ENCODE measurements at places on chromosomes 1 and 21.
A peak's percentile ranks its signal among the peaks of the same experiment; 100 is the strongest.

- DNase-seq: no peak
Measured at GRCh38 chr1:207904391-207904790, 6.5 kb downstream of the CD34 start.

DNA sequence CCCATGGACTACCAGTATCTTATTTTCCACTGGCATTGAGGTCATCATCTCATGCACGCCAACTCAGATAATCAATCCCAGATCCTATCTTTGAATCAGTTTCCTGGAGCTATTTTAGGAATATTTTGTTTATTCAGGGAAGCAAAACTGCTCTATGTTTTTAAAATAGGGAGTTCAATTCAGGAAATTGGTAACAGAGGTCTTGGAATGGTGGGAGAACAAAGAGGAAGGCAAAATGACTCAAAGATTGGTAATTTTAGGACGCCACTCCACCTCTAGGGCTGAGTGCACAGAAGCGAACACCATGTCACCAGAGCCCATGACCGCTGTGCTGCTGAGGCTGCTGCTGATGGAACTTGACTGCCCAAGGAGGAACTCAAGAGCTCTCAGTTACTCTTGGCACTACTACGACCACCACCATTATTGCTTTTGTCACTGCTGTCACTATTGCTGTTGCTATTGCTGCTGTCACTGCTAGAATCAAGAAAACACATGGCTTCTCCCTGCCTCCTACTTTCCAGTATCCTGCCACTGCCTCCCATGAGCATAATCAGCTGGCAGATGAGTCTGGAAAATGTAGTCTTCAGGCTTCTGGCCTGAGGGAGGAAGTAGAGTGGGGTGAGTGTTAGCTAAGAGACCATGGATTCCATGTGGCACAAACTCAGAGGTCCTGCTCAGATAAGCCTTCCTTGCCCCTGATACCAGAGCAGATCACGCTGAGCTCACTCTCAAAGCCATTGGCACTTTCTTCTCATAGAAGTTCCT lies 71.6 kb upstream of the CNIH3 start:
- DNase-seq: no peak

DNA sequence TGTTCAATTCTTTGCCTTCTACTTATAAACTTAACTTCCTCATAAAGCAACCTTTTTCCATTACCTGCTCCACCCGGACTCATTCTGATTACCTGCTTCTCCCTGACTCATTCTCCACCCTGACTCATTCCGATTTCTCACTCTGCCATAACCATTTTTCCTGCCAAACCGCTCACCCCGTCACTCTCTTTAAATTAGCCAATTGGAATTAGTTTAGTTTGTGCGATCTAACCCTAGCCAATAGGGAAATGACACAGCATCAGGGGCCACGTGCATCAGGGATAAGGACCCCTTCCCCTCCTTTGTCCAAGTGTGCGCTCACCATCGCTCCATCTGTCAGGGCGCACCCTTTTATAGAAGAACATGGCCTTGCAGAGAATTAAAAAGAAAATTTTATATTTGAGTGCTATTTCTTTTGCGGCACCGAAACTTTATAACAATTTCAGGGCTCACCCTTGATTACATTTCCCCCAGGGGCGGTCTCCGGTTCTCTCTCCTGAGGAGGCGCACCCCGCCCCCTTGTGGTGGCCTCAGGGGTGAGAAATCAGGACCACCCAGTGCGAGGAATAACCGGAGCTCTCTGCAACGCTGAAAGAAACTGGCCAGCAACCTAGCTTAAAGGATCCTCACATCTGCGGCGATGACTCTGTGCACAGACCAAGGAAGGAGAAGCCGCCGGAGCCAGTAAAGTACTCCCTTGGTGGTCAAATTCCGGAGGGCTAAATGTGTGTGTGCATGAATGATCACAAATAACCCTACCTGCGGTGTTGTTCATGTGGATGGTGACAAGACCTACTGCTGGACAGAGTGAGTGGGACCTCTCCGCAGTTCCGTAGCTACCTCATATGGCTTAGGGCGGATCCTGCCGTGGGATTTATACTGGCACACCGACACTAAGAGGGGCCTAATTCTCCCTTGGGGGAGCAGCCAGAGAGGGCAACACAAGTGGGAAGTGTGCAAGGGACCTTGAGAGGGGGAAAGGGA lies 30.3 kb upstream of the CBR3 start:
- DNase-seq: peak; percentile 30

- no peak for DNase-seq
Measured at GRCh38 chr21:41916888-41917433, 36.9 kb downstream of the C2CD2 start.

- no peak for DNase-seq
Measured at GRCh38 chr1:35364741-35365140, 96.2 kb downstream of the ZMYM4 start.

DNA sequence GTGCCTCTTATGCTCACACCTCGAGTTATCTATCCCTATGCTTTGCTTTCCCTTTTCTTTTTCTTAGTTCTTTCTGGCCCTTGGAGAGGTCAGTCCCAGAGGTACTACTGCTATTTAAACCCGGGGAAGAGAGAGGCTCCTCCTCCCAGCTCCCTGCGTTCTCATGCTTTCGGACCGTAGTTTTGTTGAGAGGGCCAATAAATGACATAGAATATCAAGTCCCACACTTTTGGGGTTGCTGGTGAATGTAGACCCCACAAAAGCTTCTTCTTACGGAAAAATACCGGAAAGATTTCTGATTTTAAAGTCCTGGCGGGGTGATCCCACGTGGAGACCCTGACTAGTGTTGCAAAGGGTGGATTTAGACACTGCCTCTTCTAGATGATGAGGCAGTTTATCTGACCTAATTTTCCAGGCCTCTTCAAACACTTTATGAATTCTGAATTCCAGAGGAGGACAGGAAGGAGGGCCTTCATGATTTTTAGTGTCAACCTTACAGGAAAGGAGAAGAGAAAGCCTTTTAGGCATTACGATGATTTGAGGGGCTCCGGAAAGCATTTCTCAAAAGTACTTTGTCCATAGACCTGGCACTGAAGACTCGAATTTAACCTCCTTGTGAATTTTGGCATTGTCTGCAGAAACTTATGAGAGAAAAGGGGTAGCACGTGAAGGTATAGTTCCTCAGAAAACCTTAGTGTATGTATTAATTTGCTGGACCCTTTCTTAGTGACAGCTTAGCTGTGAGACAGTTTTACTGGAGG lies 694 bp downstream of the TMEM167B start:
- no peak for DNase-seq

- no peak for DNase-seq
Measured at GRCh38 chr1:219928791-219929118, 398 bp upstream of the SLC30A10 start.

- DNase-seq: no peak
Measured at GRCh38 chr1:16215882-16216753, 3.7 kb upstream of the ARHGEF19 start.

- no peak for DNase-seq
Measured at GRCh38 chr1:159587461-159587951, at the start of gene APCS. Gene APCS, plus strand, starts transcription at chr1:159587826. Its CDS starts 96 bp downstream, at chr1:159587922.

DNA sequence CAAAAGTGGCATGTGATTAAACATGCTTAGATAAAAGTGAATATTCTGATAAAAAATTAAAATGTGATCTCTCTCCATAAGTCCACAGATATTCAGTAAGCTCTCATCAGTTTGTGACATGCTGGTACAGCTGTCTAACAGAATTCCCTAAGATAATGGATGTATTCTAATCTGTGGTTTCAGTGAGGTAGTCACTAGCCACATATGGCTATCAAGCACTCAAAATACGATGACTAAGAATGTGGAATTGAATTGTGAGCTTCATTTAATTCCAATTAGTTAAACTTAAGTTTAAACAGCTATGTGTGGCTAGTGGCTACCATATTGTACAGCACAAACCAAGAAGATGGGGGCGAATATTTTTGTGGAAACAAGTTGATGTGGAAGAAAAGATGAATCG lies 4.1 kb upstream of the REG4 start:
- DNase-seq: no peak

DNA sequence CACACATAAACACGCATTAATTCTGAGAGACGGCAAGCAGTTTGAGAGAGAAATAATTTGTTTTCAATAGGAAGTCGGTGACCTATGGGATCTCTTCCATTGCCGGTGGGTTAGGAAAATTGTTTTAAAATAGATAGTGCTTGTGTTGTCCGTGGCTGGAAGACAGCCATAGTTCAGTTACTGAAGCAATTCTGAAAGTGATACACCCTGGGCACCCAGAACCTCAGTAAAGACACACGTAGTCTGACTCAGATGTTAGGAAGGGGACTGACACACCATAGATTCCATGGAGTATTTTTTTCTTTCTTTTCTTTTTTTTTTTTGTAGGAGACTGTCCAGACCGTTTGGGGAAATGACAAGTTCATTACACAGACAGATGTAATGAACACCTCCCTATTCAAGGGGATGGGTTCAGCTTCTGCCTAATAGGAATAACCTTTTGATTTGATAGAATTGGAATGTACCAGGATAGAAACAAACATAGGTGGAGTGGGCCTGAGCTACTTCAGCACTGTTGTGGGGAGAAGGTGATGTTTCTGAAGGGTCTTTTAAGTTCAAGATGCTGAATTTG lies 1.6 kb downstream of the C1orf21 start:
- no peak for DNase-seq

GRCh38 chr1:61842863-61843514 lies 100.7 kb downstream of the PATJ start:
- no peak for DNase-seq

DNA sequence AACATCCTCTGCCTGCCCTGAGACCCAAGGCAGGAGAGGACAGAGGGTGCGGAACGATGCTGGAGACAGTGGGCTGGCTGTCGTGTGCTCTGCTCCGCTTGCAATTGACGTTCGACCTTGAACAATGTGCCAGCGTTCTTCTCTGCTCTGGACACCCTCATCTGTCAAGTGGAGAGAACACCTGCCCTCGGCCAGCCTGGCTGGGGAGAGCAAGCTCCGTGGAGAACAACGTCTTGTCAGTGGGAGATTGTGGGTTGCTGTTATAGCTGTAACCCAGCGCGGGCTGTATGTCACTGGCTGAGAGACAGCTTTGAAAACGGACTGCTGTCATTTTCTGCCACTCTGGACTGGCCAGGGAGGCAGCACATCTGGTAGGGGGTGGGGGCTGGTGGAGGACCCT lies 14.7 kb downstream of the KIAA1614 start:
- no peak for DNase-seq

DNA sequence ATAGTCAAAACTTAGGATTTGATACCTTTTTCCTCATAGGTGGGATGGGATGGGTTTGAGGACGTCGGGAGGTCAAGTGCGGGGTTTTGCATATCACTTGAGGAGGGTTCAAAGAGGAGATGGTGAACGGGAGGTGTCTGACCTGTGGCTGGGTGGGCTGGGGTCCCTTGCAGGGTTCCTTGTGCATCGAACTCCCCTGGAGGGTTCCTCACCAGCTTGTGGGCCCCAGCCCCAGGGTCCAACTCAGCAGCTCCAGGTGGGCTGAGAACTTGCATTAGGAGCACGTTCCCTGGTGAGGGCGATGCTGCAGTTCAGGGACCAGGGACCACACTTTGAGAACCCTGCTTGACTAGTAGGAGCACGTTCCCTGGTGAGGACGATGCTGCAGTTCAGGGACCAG lies 23.2 kb downstream of the TRPM2 start:
- DNase-seq: no peak

GRCh38 chr21:44702973-44703730 lies 6.2 kb downstream of the KRTAP10-12 start:
- no peak for DNase-seq

- no peak for DNase-seq
Measured at GRCh38 chr1:227795732-227796131, 19.7 kb upstream of the PRSS38 start.

All from stimulated activated CD8-positive, alpha-beta memory T cell treated with anti-CD3 and anti-CD28 coated beads, Interleukin-7, amount 100 ng/mL, for 1 hour (primary cell).